Left lung (tissue), 14 donors: ENCODE measurements at places on chromosomes 3 and 15.

DNA sequence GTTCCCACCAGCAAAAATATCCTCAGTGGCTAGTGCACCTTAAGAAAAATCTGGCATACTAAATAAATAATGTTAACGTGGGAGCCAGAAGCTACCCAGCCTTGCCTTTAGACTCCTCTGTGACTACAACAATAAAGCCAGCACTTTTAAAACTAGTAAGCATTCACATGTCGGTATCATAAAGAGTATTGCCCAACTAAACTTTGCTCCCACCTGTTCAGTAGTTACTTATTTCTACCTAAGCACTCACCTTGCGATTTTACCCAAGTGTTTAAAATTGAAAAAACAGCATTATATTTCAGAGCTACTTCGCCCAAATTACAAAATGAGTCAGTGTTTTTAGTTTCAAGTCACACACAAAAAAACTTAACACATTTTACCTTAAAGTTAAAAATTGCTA lies 12.8 kb downstream of the ALDH1L1 start:
- no peak for DNase-seq

- no peak for DNase-seq
These were observed 14.2 kb upstream of the SNX22 start for GRCh38 chr15:64137226-64137833.

DNA sequence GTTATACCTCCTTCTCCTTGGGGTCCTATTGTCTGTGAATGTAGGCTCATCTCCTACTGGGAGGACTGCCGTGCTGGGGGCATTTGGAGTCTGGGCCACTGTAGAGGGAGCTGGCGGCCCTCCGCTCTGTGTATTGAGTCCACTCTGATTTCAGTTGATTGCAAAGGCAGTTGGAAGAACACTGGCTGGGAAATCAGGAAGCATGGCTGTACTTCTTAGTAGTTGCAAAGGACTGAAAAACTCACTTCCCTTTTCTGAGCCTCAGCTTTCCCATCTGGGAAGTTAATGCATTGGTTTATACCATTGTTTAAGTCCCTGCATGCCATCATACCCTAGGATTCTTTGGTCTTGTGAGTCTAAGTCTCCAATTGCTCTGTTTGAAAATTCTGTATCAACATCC lies 46.7 kb downstream of the TMED3 start:
- no peak for DNase-seq

GRCh38 chr3:149277331-149277813 lies 55.7 kb upstream of the CP start:
- no peak for DNase-seq

DNA sequence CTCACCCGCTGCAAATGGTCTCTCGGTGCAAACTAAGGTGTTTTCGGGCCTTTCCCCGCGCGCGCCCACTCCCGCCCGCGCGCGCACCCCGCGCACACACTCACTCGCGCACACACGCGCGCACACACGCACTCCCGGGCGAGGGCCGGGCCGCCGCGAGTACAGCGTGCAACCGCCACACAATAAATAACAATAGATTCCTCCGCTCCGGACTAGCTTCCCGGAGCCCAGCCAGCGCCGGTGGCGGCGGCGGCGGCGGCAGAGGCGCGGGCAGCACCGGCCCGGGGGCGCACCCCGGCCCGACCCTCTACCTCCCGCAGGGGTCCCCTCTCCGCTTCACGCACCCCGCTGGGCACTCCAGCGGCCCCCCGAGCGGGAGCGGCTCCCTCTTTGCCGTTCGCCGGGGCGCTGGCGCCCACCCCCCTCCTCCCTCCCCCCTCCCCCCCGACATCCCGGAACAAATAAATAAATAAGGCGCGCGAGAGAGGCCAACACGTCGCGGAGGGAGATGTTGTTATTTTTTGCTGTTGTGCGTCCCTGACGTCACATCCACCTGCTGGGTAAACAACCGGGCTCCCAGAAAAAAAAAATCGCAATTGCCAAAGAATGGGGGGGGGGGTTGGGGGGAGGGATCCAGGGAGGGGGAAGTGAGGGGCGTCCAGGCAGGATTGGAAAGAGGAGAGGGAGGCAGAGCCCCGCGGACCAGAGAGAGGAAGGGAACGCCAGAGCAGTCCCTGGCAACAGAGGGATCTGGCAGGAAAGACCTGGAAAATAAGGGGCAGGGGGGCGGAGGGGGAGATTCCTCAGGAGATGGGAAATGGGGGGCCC lies at the start of gene FOXP1:
FOXP1 (minus strand) TSS at position 163 of the 828 bp plus-strand sequence. CDS start 385,347 bp downstream, outside the sequence.
- DNase-seq, result peak; percentile 92

DNA sequence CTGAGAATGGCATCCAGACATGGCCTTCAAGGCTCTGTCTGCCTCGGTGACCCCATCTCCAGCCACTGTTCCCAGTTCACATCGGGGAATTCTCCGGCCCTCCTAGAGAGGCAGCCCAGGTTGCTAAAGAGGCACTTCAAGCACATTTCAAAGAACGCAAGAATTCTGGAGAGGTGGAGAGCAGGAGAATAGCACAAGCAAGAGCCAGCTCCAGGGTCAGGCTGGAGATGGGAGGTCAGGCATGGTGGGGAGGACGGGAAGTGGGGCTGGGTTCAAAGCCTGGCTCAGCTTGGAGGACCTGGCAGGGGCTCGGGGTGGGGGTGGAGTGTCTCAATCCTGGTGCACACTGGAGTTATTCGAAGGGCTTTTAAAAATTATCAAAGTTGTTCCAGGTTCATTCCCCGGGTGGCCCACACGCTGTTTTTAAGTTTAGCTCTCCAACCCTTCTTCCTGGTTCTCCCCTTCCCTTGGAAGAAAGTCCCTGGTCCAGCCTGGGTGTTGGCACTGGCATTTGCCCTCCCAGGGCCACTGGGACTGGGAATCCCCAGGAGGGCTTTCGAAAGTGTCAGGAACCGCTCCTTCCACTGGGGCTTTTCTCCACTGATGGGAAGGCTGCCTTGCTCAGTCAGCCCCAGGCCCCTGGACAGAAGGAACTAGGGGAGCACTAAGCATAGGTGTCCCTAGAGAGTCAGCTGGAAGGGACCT lies 35.8 kb downstream of the ZNF710 start:
- DNase-seq, result peak; percentile 54

- DNase-seq, result no peak
These were observed 548.0 kb upstream of the CCDC54 start for GRCh38 chr3:106829206-106829605.

DNA sequence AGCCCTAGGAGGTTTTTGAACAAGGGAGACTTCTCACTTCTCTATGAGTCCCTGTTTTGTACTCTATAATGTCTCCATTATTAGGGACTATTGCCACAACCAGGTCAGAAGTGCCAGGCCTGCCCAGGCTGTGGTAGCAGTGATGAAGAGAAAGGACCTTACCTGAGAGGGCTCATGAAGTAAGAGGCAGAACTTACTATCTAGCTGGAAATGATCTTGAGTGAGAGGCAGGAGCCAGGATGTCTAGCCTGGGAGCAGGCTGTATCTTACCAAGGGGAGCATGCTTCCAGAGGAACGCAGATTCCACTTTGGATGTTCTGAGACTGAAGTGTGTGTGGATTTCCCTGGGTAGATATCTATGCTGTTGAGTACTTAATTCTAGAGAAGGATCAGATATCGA lies 93.3 kb downstream of the RPL39L start:
- no peak for DNase-seq

- DNase-seq, result no peak
These were observed 232.1 kb upstream of the CDIN1 start for GRCh38 chr15:36347272-36347858.

- no peak for DNase-seq
These were observed 2.9 kb downstream of the RBPMS2 start for GRCh38 chr15:64772488-64772887.

- DNase-seq, result no peak
These were observed 214.4 kb downstream of the OSBPL10 start for GRCh38 chr3:31766669-31767068.

- no peak for DNase-seq
These were observed 1.0 kb upstream of the PXK start for GRCh38 chr3:58331593-58332152.

- DNase-seq, result no peak
These were observed 22.9 kb downstream of the MRAS start for GRCh38 chr3:138371070-138371965.

GRCh38 chr3:27239951-27240350 lies 129.2 kb downstream of the NEK10 start:
- no peak for DNase-seq

DNA sequence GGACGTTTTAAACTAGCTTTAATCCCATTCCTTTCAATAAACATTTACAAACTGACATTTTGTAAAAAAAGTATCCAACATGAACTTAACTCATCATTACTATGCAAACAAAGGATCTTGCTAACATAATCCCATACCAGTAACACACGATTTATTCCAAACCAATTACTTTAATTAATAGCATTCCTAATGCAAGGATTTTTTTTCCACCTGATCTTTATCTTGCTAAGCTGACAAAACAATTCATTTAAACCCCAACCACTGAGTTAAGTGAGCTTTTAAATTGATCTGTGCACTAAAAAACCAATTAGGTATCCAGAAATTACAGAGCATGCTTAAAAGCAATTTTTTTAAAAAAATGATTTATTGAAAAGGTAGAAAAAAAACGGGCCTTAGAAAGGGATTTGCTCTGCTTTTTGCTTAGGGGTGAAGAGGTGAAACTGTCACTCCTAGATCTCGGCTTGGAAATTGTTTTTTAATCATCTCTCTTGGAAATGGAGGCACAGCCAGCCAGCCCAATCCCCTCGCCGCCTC lies 1.2 kb downstream of the SH3BP5 start:
- no peak for DNase-seq

GRCh38 chr3:69129531-69129930 lies 7.1 kb upstream of the LMOD3 start:
- no peak for DNase-seq

- no peak for DNase-seq
These were observed 1.3 kb downstream of the BNIP2 start for GRCh38 chr15:59687836-59688235.

DNA sequence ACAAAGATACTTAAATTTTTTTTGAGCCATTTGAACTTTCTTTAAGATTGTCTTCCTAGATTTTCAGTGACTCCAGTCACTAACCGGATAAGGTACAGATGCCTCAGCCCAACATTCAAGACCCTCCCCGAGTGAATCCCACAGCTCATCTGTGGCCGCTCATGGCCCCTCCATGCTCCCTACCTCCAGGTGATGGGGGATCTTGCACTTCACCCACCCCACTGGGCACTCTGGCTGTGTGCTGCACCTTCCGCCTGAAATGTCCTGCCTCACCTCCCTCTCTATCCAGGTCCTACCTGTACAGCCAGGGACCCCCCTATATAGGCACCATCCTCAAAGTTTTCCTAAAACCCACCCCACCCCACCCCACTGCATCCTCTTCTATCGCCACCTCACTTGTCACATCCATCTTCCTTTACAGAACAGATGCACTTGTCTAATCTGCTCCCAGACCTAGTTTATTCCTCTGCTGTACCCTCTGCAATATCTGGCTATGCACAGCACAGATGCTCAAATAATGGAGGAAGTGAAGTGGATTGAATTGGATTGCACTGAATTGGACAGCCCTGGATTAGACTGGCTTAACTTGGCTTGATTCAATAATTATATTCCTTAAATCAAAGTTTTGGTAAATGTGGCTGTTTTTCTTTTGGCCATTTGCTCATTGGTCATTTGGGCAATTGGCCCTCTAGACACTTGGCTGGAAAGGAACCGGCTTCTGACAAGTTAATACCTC lies 24.5 kb downstream of the NTRK3 start:
- no peak for DNase-seq

GRCh38 chr15:39846108-39846507 lies 63.5 kb upstream of the FSIP1 start:
- DNase-seq, result no peak

- DNase-seq, result no peak
These were observed 161.0 kb downstream of the THSD4 start for GRCh38 chr15:71276336-71276665.

DNA sequence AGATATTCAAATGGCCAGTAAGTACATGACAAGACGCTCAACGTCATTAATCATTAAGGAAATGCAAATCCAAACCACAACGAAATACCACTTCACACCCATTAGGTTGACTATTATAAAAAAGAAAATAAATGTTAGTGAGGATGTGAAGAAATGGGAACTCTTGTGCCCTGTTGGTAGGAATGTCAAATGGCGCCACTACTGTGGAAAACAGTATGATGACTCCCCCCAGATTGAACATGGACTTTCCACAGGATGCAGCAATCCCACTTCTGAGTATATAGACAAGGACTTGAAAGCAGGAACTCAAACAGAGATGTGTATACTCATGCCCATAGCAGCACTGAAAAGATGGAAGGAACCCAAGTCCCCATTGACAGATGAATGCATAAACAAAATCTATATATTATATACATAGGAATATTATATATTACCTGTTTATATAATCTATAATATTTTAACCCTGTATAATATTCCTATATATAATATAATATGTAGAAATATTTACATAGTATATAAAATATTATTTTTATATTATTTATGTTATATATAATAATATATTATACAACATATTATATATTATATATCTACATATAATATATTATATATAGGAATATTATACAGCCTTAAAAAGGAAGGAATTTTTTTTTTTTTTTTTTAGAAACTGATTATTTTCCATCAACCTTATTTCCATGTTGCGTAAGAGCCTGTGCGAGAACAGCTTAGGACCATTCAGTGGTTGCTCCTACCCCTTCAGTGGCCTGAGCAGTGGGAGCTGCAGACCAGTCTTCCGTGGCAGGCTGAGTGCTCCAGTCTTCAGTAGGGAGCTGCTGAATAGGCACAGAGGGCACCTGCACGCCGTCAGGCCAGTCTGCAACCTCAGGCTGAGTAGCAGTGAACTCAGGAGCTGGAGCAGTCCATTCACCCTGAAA lies 17.6 kb upstream of the PIGZ start:
- DNase-seq, result no peak

DNA sequence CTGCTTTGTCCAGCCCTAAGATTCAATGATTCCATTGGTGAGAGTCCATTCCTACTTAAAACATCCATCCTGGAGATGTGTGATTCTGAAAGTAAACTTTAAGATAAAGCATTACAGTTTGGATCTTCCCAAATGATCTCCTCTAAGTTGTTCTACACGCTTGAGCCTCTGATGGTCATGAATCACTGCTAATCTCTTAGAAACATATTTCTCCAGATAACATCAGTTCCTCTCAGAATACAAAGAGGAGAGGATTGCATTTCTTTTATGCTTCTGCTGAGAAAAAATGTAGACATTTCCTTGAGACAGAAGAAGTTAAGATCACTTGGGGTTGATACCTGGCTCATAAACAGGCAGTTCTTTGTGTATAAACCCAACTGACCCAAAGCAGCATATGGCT lies 281.2 kb upstream of the DPH6 start:
- DNase-seq, result no peak

- DNase-seq, result no peak
These were observed 108.8 kb upstream of the PLAAT1 start for GRCh38 chr3:193132241-193132640.

- DNase-seq, result no peak
These were observed 193.1 kb downstream of the SHQ1 start for GRCh38 chr3:72655131-72655551.

- DNase-seq, result no peak
These were observed 83.6 kb downstream of the AKAP13 start for GRCh38 chr15:85463976-85464375.
